ENCODE measurements at places on chromosomes 4 and X. TPM values are rescaled to one million over a fixed set of nuclear protein-coding genes. Genes with fewer than 3 reads are reported as not detected.

DNA sequence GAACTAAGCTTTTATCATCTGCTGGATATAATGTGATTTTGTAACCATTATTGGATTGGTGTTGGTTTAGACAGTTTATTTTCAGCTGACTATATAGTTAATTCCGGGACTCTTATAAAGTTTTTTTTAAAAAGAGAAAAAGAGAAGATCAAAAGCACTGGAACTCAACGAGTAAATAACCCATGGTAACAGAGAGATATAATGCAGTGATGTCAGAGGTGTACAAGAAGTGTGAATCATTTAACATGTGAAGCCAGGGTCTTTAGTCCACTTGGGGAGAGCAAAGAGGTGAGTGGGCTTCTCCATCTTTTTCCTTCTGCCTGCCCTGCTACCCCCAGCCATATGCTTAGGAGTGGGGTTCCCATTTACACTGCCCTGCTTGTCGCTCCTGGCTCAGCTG, 3.2 kb downstream of the TMEM165 start:
- DNase-seq: no peak

DNA sequence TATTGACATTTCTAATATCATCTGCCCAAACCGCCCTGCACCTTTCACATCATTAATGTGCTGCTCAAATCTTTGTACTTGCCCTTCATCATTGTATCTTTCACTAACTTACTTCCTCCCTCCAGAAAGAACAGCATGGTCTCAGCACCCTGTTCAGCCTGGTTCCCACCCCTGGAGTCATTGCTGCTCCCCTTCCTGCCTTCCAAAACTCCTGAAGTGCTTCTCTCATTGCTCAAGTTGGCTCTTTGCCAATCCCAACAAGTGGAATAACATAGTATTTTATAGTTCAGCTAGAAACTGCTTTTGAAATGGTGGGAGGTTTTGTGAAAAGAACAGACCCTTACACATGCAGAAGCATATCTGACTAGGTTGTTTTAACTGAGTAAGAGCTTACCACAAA, 14.0 kb upstream of the TTC29 start:
- no peak for DNase-seq

Gene GPRASP1
- polyA plus RNA-seq: 18.2 TPM

DNA sequence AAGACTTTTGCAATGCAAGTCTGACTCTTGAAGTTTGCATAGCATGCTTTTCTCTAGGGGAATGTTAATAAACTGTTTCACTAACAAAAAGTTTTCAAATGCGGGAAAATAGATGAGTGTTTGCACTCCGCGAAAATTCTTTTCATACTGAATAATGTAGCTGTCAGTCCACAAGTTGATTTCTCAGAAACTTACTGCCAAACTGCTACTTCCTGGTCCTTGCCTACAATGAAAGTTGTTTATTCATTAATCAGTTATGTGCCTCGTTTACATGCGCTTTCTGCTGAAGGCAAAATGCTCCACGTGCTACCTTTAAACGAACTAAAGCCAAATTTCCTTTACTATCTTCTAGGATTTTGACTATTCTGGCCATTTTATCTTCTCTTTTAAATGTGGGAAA, 166.2 kb downstream of the MAGEB17 start:
- DNase-seq: no peak

DNA sequence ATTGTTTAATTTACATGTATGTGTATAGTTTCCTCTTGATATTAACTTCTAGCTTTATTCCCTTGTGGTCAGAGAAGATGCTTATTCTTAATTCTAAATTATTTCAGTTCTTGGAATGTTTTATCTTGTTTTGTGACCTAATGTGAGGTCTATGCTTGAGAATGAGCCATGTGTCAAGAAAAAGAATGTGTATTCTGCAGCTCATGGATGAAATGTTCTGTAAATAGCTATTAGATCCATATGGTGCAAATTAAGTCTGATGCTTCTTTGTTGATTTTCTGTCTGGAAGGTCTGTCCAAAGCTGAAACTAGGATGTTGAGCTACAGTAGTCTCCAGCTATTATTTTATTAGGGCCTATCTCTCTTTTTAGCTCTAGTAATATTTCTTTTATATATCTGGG, 187.3 kb upstream of the RASGEF1B start:
- DNase-seq: no peak

Gene KCNE5
- polyA plus RNA-seq: 8.9 TPM

Gene UCHL1
- polyA plus RNA-seq: 19.5 TPM

- DNase-seq: no peak
Observed at GRCh38 chr4:163816494-163816893, 322.0 kb downstream of the TMA16 start.

- DNase-seq: no peak
Observed at GRCh38 chr4:104531390-104531789, 36.7 kb upstream of the CXXC4 start.

DNA sequence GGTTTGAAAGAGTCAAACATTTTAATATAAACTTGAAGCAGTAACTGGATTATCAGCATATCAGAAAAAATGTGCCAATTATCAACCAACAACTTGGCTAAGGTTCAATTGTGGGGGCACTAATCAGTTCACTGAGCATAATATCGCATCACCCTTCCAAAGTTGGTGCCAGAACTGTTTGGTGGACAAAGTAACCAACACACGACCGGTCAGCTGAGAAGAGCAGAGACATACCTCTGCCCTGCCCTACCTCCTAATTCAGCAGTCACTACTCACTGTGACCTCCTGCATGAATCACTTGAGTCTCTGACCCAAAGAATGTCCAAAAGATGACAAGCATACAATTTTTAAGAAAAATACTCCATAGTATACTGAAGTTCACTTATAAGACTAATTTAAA, 53.2 kb downstream of the TSPAN5 start:
- DNase-seq: no peak

- DNase-seq: peak; percentile 78
Observed at GRCh38 chr4:82780752-82781231, 17.8 kb downstream of the SCD5 start.

DNA sequence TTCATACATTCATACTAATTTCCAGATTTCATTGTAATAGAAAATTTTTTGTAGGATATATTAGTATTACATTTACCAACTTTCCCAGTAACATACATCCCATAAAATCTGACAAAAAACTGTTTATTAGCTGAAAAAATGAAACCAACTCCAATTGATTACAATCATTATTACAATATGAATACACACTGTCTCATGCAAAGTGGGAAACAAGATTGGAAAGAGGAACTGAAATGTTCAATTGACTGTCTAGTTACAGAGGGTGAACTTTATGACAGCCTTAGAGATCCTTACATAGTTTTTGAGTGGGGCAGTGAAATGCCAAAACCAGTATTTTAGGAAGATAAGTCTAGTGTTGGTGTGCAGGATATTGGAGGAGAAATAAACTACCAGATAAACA, 2.3 kb upstream of the AMBN start:
- DNase-seq: no peak

DNA sequence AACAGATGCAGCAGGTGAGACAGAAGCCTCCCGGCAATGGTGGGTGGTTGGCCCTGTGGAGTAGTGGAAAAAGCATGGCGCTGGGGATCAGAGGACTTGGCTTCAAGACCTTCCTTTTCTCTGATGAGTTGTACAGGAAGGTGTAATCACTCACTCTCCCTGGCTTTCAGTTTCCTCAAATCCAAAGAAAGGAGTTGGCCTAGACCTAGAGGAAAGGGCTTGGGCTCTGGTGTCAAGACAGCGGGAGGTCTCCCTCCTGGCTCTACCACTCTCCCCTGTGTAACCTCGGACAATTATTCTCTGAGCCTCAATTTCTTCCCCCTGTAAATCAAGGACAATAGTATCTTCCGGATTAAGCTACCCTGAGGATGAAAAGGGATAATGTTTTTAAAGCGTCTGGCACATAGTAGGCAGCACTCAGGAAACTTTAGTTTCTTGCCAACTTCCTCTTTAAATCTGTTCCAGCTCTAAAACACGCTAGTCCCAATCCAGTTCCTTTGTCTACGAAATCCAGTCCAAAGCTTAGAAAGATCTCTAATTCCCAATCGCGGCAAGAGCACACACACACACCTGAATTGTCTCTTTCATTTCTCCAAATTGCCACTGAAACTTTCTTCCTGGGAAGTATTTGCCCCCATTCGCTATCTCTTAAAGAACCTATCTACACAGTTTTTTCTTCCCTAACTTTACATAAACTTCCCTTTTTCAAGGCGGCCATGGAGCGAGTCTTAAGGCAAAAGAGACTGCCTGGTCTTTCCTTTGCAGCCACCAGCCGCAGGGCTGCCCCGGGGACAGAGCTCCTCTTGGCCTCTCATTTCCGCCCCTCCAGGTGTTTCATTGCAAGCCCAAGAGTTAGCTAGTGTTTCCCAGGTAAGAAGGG, 29.9 kb upstream of the GPC4 start:
- no peak for DNase-seq

DNA sequence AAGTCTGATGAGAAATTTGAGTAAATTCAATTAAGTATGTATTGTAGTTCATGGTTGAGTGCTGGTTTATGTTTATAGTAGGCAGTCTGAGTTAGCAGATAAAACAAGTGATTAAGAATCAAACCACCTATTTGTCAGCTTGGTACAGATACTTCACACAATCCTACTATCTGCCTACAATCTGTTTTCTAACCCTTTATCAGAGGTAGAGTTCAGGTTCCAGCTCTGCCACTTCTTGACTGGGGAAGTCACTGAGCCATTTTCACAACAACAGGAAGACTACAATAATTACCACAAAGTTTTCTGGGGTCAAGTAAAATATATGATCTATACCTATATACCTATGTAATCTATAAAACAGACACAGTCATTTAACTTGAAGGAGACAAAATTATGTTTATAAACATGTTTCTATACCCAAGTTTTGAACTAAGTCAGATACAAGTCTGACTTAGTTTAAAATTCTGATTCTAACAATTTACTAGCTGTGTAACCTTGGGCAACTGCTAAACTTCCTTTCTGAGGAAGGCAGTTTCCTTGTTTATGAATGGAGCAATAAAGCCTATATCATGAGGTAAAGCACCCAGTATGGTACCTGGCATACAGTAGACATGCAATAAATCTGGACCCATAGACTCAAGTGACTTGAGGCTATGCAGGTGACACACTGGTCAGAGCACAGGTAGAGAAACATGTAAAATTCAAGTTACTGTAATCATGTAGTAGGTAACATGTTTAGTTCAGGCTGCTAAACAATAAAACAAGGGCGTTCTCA, 37.2 kb upstream of the BDH2 start:
- DNase-seq: no peak

GRCh38 chrX:92231391-92231790, 452.2 kb downstream of the PCDH11X start:
- no peak for DNase-seq

DNA sequence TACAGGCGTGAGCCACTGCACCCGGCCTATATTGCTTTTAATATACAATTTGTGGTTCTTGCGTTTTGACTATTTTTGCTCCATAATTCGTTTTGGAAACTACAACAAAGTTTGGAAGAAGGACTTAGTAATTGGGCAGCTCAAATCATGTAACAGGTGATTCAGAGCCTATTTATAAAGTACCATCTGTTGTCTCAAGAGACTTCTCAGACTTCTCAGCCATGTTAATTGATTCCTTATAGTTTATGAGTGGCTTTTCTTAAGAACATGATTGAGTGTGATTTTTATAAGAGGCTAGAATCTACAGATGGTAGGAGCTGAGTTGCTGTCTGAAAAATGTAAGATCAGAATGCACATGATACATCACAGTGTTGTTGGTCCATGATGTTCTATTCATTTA, 240.2 kb downstream of the ADGRL3 start:
- no peak for DNase-seq

Gene SERTM2
- 0.05 TPM for polyA plus RNA-seq

DNA sequence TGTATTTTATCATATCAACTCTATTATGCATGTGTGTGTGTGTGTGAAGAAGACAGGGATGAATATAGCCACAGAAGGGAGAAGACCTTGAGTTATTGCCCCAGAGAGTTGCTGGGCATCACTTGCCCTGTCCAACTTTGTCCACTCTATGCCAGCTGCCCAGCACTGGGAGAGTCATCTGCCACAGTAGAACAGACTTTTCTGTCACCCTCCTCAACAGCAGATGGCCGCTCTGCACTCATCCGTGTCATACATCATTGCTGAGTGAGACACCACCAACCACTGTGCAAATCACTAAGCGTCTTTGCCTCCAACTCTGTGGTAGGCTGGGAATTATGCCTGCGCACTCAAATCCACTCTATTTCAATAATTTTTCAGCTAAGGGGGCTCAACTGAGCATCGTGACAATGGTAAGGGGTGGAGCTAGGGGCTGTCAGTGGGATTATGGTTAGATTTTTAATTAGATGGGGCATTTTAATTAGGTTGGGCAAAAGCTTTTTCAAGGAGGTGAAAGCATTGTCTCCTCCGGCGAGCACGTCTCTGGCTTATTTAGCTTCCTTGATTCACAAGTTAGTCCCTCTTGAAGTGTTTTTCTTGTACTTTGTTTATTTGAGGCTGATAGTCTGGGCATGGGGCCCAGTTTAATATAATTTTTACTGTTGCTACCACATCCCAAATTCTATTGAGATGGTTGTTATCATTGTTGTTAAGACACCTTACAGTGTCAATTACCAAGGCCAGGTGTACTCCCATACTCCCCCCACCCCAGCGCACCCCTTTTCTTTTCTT, 100.1 kb upstream of the KLF3 start:
- no peak for DNase-seq

Gene BMP3
- 72.9 TPM for polyA plus RNA-seq
